ENCODE measurements at places on chromosomes 5 and 9.

DNA sequence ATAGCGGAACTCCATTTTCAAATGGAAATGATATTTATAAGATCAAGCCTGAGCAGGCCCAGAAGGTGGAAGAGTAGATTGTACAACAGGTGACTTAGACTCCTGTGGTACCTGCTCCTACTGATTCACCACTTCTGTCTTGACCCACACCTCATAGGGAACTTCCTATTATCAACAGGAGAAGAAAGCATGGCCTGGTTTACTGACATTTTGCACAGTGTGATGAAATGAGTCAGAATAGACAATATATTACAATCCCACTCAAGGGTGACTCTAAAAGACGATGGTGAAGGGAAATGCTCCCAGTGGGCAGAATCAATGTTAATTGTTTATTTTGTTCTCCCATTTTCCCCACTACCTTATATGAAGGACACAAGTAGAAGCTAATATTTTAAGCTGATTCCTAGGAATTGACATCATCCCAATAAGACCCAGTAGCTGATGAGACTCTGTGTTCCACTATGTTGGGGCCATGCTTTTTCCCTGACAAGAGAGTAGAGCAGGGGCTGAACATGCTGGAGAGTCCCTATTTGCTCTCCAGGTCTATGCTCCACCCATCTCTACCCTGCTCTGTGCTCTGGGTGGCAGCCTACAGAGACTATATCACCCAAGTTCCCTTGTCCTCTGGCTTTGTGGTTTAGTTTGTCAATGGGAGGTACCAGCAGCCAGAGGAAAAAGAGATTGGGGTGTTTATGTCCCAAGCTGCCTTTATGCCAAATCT lies 163.4 kb upstream of the FSTL4 start:
- DNase-seq, result no peak

- no peak for DNase-seq
Observed at GRCh38 chr9:20028849-20029231, 240.0 kb upstream of the SLC24A2 start.

DNA sequence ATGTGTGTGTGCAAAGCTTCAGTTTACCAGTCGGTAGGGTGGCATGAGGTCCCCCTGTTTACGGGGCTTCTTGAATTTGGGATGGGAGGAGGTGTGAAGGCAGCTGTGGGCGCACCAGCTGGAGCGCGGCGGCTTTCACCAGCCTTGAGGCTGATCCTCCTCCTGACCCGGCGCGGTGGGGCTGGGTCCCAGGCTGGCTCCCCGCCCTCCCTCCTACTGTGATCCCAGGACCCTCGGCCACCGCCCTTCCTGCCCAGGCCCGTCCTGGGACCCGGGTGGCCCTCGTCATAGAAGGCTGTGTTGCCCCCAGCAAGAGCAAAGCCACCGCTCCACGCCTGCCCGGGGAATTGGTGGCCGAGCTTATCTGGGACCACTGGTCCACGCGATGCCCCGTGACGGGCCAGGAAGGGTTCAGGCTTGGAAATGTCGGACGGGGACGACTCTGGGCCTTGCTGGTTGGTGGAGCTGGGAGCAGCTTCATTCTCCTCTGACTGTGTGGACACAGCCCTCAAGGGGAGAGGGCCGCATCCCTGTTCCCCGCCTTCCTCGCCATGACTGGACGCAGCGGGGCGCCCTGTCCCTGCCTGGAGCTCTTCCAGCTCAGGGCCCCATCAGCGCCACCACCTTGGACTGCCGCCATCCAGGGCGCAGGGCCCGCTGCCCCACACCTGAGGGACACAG lies 271.1 kb upstream of the IRX1 start:
- DNase-seq, result no peak

DNA sequence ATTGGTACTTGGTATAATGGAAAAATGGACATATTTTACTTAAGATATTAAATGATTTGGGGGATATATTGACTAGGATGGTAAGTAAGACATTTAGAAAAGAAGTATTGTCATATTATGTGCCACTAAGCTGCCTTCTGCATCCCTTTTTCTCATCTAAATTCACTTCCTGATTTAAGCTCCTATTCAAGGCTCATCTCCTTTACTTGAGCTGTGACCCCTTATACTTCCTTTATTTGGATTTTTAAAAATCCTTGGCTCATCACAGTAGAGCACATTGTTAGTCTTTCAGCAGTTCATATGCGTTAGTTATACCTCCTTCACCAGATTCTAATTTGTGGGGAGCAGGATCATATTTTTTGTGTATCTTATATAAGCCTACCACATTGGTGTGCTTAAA lies 6.6 kb downstream of the COMMD10 start:
- DNase-seq, result no peak

DNA sequence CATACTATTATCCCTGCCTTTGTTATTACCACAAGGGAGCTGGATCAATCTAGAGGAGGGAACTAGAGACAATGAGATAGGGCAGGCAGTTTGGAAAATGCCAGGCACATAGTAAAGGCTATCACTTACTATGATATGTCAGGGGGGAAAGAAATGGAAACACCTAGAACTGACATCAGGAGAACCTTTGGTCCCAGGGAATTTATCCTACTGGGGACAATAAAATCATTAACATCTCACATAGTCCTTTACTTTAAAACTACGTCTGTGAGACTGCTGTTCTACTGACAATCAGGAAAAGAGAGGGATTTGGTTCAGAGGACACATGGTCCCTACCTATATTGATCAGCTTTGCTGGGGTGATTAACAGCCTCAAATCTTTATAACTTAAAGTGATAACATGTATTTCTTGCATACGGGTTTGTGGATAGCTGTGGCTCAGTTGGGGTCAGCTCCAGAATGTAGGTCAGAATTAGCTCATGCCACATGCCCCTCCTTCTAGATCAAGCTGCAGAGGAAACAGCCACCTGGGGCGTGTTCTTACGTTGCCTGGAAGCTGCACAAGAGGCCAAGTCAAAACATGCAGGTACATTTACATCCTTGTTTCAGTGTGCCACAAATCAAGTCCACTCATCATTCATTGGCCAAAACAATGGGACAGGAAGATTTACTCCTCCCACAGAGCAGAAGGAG lies 43.9 kb upstream of the ALDOB start:
- no peak for DNase-seq

DNA sequence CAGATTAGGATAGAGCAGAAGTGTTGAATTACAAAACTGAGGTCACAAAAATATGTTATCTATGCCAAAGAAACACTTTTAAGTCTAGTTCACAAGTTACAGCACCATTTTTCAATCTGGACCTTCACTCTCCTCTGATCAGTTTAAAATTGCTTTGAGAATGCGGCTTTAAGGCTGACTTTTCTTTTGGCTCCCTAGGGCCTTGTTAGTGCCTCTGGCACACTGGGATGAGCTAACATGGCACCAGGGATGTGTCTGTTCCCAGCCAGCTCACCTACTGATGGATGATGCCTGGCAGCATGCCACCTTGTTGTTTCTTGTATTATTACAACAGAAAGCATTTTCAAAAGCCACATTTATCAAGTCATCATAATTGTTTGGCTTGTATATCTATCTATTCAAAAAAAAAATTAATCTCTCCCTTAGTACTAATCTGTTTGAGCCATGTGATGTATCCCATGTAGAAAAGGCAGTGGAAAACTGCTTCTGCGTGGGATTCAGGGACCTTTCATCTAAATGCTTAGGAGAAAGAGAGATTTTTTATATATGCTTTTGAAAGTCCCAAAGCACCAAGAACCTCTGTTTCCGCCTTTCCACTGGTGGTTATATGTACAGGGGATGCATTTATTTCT lies 46.6 kb downstream of the ADAMTSL1 start:
- DNase-seq, result peak; percentile 57

DNA sequence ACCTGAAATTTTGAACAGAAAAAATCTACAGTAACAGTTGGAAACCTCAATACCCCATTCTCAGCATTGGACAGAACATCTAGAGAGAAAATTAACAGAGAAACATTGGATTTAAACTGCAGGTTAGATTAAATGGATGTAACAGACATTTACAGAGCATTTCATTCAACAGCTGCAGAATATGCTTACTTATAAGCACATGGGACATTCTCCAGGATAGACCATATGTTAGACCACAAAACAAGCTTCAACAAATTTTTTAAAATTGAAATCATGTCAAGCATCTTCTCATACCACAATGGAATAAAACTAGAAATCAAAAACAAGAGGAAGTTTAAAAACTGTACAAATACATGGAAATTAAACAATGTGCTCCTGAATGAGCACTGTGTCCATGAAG lies 316.3 kb downstream of the FAM170A start:
- peak; percentile 51 for DNase-seq

GRCh38 chr5:89236900-89237299 lies 353.9 kb upstream of the MEF2C start:
- DNase-seq, result no peak

DNA sequence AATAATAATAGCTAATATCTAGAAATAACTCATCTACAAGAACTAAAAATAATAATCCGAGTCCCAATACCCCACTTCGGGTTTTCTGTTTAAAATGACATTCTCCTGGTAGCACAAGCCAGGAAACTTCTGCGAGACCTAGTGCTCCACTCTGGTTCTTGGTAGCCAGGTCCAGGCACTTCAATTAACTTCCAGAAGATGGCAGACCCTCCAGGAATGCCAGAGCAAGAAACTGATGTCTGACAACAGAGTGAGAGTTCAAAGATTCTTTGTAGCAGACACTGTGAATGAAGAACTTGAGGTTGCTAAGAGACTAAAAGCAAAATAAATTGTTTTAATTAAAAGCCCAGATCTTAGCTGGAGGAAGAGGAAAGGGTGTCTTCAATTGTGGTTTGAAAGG lies 1963.3 kb upstream of the CDH9 start:
- no peak for DNase-seq

DNA sequence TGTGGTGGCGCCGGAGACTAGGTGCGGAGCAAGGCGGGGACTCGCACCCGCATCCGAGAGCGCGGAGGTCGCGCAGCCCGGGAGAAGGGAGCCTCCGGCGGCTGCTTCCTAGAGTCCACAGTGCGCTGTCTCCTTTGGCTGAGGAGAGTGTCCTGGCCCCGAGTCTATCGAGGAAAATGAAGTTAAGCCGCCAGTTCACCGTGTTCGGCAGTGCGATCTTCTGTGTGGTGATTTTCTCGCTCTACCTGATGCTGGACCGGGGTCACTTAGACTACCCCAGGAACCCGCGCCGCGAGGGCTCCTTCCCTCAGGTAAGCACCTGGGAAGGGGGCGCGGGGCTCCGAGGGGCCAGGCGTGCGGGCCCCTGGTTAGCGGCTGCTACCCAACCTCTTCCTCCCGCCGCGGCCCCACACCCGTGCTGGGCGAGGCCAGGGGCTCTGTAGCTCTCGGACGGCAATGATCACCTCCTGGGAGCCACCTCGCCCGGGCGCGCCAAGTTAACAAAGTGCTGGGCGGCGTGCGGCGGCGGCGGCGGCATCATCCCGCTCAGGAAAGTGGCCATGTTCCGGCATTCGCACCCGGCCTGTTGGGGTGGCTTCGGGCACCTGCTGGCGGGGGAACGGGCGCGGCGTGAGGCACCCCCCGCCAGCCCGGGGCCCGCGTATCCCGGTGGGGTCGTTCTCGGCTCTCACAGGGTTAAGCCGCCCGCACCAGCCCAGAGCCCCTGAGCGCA lies 681 bp downstream of the MAN2A1 start:
- DNase-seq, result no peak

DNA sequence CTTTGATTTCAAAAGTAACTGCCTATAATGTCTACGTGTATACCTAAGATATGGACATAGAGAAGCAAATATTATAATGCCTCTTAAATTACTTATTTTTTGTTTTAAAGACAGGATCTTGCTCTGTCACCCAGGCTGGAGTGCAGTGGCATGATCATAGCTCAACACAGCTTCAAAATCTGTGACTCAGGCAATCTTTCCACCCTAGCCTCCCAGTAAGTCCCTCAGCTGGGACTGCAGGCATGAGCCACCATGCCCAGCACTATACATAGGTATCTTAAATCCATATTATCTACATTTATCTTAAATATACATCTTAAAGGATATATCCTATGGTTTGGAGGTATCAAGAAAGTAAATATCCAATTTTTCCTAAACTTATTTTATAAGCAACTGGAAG lies 261.2 kb downstream of the ARL15 start:
- DNase-seq, result peak; percentile 11

DNA sequence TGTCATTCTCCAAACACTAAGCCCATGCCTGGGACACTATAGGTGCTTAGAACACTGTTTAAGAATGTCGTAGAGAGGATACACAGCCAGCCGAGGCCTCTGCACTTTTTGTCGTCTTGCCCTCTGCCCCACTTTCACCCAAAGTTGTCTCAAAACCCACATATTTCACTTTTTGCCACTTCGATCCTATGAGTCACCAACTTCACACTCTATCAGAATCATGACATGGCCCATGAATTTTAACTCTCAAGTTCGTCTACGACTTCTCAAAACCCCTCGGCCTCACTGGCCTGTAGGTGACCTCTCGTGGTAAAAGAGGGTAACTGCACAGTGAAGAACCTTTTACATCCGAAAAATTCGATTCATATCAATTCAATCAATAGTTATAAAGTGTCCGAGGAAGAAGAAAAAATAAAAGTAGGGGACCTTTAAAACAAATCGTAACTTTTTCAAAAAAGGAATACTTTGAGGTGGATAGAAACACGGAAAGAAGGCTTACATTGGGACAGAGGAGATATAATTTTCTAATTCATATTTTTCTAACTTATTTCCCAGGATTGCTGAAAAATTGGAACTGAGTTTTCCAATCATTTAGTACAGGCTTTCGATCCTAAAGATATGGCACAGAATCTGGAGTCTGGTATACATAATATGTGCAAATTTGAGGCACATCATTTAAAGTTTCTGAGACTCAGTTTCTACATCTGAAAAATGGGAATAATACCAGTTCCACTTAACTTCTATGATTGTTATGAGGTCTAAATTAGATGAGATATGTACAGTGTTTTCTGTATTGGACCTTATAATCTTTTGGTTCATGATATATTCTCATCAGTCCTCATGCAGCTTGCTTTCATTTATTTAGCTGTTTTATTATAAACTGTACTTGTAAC lies 122.6 kb downstream of the APBA1 start:
- peak; percentile 56 for DNase-seq

DNA sequence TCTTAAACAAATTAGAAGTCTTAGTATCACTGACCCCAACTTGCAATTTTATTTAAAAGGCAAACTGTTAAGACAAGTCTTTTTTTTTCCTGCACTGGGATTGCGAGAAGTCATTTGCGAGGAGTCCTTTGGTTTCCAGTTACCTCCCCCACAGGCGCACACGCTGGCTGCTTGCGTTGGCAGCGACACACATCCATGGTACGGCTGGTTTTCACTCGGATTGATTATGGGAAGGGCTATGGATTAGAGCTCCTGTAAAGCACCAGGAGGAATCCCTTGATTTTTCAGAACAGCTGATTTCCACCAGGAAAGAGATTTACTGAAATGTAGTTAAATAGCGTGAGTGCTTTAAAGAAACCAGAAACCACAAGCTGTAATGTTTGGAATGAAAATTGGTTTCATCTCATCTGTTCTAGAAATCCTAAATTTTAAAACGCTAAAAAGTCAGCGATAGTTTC lies 737 bp downstream of the SLC1A3 start:
- peak; percentile 73 for DNase-seq

DNA sequence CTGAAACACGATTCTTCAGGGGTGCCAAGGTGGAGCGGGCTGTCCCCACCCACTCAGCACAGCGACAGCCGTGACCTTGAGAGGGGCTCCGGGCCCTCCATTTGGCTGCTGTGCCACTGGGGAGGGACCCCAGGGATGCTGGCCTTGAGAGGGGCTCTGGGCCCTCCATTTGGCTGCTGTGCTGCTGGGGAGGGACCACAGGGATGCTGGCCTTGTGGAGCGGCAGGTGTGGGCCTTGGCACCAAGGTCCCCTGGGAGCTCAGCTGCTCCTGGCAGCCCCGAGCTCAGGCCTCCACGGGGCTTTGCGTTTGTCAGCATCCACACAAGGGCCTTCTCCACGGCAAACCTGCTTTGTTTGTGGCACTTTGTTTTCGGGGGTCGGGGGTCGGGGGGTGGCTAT lies 137.6 kb upstream of the LPCAT1 start:
- DNase-seq, result no peak

- no peak for DNase-seq
Observed at GRCh38 chr9:70374962-70375618, 39.4 kb downstream of the KLF9 start.
